ENCODE measurements at places on chromosomes 3 and 15.

GRCh38 chr3:111249421-111249820 is 177.8 kb downstream of the NECTIN3 start:
- no peak for DNase-seq

GRCh38 chr3:122088531-122088930 is 33.4 kb downstream of the CD86 start:
- no peak for DNase-seq

GRCh38 chr15:42324308-42324707 is 35.0 kb upstream of the CAPN3 start:
- DNase-seq = no peak

- no peak for DNase-seq
Measured at GRCh38 chr15:80265021-80265420, 13.0 kb upstream of the CTXND1 start.

DNA sequence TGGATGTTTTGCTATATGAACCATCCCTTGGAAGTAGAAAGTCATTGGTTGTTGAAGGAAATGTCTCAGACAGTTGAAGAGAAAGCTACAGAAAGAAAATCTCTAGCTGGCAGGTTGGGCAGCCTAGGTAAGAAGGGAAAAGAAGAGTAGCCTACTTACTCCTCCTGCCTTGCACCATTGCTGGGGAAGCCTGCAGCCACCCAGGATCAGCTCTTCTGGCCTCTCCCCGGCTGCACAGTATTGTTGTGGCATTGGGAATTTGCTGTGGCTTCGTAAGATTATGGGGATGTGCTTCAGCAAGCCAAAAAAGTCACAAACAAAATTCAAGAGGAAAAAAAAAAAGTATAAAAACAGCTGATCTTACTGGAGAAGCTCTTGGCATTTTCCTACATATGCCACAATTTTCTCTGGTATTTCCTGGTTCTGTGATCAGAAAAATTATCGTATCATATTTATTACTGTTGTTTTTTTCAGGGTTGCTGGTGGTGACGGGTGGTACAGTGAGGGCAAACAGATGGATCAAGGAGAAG is 154.2 kb downstream of the TIGIT start:
- no peak for DNase-seq

DNA sequence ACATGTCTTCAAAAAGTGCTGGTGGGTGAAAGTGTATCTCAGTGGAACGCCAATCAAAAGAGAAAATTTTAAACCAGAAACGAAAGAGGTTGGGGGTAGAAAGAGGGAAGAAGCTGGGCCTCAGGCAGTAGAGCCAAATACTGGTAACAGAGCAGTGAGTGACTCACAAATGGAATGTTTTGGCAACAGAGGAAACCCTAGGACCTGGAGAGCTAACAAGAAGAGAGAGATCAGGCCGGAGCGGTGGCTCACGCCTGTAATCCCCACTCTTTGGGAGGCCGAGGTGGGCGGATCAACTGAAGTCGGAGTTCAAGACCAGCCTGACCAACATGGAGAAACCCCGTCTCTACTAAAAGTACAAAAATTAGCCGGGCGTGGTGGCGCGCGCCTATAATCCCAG is 450.8 kb upstream of the NAALADL2 start:
- no peak for DNase-seq

DNA sequence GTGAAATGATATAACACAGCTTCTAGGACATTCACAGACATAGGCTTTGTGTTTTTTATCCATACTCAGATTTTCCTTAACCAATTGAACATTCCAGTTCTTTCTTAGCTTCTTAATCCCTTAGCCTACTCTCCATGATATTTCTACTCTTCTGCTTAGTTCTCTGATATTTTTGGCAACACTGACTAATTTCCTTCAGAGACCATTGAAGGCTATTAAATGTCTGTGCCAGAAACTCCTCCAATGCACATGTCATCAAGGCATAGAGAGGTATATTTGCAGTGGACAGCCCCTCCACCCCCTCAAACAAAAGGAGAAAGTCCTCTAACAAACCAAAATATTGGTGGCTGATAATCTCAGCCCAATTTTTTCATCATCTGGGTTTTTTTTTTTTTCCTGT is 105.9 kb upstream of the TSC22D2 start:
- no peak for DNase-seq

Data from esophagus squamous epithelium (tissue), 5 donors.